Activated CD4-positive, alpha-beta T cell treated with anti-CD3 and anti-CD28 coated beads, Interleukin-10, Interleukin-2, amounts not matched to agents 100 ng/mL and 50 ng/mL, durations not matched to agents 16 hours and 8 hours (primary cell): ENCODE measurements at places on chromosomes 3 and 15.
A peak's percentile ranks its signal among the peaks of the same experiment; 100 is the strongest.

GRCh38 chr3:123760817-123761216, 123.3 kb downstream of the MYLK start:
- DNase-seq = no peak

DNA sequence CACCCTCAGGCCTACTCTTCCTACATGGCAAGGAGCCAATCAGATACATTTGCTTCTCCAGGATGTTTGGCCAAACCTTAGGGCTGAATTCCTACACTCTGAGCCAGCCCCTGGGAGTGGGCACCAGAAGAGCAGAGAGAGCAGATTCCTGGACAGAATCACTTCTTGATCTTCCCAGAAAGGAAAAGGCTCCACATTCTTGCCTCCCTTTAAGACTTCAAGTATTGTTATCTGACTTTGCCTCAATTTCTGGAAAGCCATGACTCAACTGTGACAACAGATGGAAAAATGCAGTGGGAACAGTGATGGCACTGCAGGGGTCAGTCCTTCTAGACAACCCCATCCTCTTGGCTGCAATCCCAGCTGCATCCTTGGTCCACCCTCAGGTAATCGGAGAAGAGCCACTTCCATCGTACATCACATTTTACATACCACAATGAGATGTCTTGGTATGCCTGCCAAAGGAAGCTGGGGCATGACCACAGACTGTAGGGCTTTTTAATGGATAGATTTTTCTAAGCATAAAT, 21.0 kb downstream of the SLCO2A1 start:
- no peak for DNase-seq

DNA sequence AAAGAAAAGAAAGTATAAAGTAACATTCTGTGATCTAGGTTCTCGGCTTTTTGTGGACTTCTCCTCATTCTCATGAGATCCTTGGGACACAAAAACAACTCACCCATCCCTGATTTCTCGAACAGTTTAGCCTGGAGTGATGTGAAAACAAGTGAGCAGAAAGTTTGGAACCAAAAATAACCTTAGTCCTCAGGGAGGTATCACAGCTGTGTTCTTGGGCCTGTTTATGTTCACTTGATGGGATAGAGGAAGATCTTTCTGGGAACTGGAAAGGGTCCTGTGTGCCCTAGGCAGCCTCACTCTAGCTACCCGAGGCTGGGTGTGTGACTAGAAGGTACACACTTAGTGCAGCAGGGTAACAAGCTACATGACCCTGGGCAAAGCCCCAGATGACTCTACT, 308.8 kb upstream of the PDZRN3 start:
- no peak for DNase-seq

- no peak for DNase-seq
Observed at GRCh38 chr3:60652829-60653228, 598.4 kb downstream of the FHIT start.

GRCh38 chr3:140717921-140718320, 40.1 kb downstream of the TRIM42 start:
- no peak for DNase-seq

- DNase-seq = peak; percentile 34
Observed at GRCh38 chr3:38662544-38662943, 13.1 kb upstream of the SCN5A start.

DNA sequence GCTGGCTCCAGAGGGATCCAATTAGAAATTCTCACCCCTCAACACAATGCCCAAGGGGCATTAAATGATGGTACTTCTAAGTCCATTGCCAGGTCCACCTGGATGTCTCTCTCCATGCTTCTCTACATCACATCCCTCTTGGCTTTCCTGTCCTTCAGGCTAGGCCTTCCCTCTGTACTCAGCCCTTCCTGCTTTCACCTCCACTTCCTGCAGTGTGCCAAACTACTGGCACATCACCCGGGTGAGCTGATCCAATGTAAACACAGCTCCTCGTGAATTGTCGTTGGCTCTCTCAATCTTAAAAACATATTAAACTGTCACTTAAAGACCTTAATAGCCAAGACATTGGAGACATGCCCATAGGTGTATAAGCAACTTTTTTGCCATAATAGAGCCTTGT, 4.0 kb downstream of the LMCD1 start:
- DNase-seq = no peak

GRCh38 chr15:48499978-48500377, 145.5 kb downstream of the FBN1 start:
- DNase-seq = no peak

- no peak for DNase-seq
Observed at GRCh38 chr3:8097690-8098089, 403.9 kb upstream of the LMCD1 start.

DNA sequence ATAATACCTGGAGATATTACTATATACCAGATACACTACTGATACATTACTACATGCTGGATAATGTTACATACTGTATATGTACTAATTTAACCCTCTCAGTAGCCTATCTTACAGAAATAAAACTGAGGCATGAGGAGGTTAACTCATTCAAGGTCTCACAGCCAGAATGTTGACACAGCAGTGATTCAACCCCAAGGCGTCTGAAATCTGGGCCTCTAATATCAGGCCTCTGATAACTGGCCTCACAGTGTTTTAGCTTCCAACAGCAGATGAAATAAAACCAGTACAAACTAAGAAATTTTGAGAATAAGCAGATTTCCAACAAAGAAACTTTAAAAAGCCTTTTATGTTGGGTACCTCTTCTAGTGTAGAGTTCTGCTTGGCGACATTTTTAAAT, 23.4 kb downstream of the DZIP1L start:
- DNase-seq = no peak

DNA sequence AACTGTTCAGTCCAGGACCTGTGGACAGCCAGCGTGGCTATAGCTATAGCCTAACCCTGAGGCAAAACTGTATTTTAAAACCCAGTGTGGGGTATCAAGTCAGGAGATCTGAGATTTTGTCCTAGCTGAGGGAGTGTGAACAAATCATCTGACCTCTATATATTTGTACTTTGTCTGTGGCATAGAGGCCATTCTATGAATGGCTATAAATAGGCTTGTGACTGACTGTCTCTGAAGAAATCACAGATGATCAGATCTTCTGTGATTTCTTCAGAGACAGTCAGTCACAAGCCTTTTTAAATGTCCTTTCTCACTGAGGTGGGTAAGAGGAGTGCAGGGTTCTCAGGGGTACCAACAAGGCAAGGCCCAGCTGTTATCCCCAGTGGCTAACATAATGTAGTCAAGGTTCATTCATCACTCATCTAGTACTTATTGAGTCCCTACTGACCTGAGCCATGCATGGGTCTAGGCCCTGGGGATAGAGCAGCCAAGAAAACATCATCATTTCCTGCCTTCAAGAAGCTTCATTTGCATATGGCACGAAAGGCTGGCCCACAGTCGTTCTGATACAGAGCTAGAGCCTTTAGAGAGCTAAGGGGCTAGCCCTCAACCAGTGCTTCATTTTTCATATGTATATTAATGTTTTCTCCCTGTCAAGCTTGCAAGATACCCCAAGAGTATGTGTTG, 53.3 kb downstream of the TIPARP start:
- DNase-seq = no peak

GRCh38 chr15:71013446-71013845, 101.8 kb upstream of the THSD4 start:
- no peak for DNase-seq

DNA sequence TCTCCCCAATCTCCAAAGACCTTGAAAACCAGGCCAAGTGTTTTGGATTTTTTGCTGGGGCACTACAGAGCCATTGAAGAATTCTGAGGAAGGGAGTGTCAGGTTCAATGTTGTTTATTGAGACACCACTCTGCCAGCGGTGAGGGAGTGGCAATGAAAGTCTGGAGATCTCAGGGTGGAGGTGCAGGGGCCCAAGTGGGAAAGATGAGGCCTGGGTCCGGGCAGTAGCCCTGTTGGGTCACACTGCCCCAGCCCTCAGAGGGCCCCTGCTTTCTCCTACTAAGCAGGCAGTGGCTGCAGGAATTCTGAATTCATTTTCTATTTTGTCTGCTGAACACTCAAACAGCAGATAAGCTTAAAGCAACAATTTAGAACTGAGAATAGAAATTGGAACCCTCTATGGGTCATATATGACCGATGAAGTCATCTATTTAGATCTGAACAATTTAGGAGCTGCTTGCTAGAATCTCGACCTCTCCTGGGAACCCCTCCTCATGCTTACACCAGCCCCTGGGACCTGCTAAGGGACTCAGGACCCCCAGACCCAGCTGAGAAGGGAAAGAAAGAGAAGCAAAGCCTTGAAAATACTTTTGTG, 17.9 kb downstream of the HRH1 start:
- DNase-seq = no peak

- no peak for DNase-seq
Observed at GRCh38 chr15:90583471-90584252, 53.9 kb downstream of the CRTC3 start.

- peak; percentile 19 for DNase-seq
Observed at GRCh38 chr15:91422797-91423196, 322.7 kb downstream of the SV2B start.

- peak; percentile 1 for DNase-seq
Observed at GRCh38 chr3:144556392-144556791, 584.8 kb downstream of the DIPK2A start.

DNA sequence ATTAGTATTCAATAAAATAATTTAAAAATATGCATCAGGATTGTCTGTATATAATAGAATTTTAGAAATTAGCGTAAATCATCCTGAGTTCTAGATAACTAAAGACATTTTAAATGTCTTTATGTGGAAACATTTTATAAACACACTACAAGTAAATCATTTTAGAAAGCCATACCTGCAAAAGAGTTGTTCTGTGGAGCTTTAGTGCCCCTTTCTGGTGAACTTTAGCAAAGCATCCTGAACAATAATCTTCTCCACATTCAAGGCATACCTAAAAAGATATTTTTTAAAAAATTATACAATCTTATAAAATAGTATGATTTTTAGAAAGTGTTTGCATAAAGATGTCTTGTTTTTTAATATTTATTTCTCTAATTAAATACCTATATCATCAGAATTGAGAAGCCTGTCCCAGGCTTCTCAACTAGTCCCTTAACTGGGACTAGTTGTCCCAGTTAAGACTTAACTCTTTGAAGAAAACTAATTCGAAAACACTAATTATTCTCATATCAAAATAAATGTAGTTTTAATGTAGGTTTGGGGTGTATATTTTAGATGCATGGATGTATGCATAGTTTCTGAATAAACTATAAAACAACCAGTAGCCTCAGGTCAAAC, 29.7 kb downstream of the ZBBX start:
- DNase-seq = no peak

GRCh38 chr3:32184187-32184730, 54.2 kb upstream of the CMTM8 start:
- DNase-seq = no peak

- DNase-seq = no peak
Observed at GRCh38 chr3:42914771-42915515, 9.0 kb downstream of the ZNF662 start.

- no peak for DNase-seq
Observed at GRCh38 chr3:120673116-120673515, 8.9 kb downstream of the HGD start.

- no peak for DNase-seq
Observed at GRCh38 chr15:79308874-79309273, 2.0 kb upstream of the TMED3 start.

GRCh38 chr3:46699676-46700523, 1.3 kb upstream of the TMIE start:
- DNase-seq = no peak

- DNase-seq = no peak
Observed at GRCh38 chr3:171615281-171615680, 155.1 kb upstream of the TNIK start.
